ENCODE measurements at places on chromosomes 11 and 22.

- DNase-seq = no peak
Measured at GRCh38 chr11:123202155-123203151, 7.4 kb upstream of the CLMP start.

DNA sequence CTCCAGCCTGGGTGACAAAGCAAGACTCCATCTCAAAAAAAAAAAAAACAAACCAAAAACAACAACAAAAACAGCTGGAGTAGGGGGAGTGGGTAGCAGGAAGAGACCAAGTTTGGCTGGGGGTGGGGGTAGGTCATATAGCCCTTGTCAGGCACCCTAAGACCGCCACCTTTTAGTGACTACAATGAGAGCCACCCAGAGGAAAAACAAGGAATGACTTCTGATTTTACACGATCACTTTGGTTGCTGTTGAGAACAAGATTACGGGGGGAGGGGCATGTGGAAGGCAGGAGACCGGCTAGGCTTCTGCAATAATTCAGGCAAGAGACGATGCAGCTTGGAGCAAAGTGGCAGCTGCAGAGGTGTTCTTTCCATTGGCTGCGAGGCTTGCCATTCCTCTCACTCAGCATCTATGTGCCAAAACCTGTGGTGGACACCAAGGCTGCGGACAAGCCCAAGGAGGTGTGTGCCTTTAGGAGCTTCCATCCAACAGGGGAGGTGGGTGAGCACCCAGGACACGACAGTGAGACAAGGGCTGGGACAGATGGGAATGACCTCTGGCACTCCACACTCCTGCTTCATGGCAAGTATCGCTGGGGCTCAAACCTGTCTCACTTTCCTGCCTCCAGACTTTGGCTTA is 1.7 kb downstream of the RPS19BP1 start:
- peak; percentile 31 for DNase-seq

GRCh38 chr11:76209375-76209972 is 3.2 kb upstream of the WNT11 start:
- no peak for DNase-seq

GRCh38 chr11:11445441-11446185 is 92.6 kb upstream of the CSNK2A3 start:
- no peak for DNase-seq

DNA sequence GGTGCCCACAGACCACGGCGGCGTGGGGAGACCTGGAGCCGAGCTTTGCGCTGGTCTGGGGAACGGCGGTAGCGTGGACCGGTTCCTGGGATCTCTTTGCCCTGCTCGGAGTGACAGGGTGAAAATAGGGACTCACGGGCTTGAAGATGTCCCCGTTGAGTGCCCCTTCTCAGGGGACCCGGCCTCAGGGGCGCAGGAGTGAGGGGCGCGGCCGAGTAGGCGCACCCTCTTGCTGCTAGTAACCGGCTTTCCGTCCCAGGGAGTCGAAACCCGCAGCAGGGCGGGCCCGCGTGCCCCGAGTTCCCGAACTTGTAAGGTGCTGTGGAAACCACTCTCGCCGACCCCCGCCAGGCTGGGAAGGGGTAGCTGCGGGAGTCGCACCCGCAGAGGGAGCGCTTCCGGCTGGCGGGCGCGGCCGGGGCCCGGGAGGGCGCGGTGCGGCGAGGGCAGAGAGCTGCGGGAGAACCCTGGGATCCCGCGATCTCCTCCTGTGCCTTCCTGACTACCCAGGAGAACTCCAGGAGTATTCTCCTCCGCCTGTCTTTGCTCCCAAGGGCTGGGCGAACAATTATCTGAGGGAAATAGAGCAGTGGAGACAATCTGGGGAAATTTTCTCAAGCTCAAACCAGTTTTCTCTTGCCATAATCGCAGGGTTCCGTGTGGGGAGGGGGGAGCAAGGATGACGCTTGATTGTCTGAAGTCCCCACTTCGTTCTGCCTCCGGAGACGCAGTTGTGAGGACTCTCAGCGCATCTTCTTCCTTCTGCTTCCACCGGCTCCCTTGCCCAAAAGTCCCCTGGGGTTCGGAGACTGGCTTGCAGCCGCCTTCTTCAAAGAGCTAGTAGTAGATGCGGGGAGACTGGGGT is 666 bp downstream of the NELL1 start:
- no peak for DNase-seq

- no peak for DNase-seq
Measured at GRCh38 chr22:39174498-39175352, 22.2 kb upstream of the CBX7 start.

DNA sequence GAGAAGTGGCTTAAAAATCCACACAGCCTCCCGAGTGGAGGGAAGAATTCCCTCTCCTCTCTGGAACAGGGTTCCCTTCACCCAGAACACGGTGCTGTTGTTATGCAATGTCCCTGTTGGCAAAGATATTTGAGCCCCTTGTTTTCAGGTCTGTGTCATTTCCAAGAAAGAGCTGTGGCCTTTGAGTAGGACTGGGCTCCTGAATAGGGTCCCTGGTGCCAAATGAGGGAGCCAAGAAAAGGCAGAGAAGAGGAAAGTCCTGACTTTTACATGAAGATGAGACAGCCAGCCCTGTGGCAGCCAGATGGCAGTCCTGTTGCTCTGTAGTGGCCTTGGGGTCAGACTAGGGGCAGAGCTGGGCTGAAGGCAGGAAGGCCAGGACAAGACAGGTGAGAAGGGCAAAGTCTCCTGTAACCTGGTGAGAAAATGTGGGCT is 51.2 kb upstream of the ELF5 start:
- DNase-seq = no peak

- no peak for DNase-seq
Measured at GRCh38 chr11:72741849-72742512, 10.2 kb downstream of the ARAP1 start.

DNA sequence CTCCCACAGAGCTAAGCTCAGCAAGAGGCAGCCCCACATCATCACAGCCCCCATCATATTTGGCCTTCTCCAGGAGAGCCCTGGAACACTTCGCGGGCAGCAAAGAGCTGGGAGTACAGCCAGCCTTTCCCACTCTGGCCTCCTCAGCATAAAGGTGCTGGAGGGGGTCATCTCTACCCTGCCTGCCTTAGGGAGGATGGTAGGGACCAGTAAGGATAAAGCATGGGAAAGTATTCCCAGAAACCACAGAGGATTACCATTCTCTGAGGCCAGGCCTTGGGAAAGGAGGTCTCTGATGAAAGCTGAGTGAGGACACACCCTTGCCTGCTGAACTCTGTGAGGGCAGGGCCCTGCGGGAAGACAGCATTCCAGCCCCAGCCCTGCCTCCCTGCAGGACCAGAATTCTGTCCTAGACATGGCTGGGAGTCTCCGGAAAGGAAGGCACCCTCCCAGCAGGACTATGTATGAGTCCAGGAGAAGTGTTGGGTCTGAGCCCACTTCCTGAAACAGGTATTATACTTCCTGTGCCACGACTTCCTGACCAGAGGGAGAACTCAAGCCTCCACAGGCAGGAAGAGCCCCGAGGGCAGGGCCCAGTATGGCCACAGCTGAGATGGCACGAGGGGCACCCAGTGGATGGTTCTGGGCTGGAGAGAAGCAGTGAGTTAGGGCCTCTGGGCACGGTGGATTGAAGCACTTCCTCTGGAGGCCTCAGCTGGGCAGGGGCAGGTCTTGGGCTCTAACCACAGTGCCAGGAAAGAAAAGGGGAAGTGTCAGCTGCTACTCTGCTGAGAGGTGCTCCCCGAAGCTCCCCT is 12.9 kb upstream of the CASTOR1 start:
- DNase-seq = peak; percentile 54

DNA sequence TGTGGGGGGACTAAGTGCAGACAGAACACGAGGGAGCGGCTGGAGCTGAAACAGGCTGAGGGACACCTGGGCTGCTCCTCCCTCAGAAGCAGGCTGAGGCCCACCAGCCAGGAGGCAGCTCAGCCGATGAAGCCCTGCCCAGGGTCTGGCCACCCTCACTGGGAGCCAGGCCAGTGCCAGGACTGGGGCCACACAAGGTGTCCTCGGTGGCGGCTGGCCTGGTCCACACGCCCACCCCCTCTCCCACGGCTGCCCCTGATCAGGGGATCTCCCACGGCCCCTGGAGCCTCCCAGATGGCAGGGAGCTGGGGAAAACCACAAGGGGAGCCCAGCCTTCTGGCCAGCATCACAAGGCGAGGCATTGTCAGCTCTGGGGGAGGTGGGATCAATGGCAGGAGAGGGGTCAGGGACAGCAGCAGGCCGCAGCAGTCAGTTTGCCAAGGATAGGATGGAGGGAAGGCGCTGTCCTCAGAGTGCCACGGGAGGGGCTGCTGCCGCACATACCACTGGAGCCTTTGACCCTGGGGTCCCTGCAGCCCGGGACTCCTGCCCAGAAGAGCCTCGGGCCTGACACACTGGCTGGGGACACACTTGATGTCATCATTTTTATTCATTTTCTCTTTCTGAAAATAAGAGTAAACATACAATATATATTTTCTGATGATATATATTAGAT is 11.7 kb upstream of the RASL10A start:
- DNase-seq = no peak

DNA sequence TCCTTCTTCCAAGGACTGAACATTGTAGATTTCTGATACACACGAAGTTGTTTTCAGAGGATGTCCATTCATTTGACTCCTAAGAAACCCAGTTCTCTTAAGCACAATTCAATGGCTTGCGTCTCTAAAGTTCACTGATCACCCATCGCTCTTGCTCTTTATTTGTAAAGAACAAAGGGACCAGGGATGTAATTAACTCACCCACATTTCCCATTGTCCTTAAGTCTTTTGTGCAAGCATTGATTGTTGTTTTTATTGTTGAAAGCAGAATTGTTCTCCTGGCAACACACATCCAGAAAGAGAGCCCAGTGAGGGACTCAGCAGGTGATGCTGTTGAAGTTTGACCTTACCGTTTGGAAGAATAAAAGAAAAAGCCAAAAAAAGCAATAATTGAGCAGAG is 59.2 kb downstream of the SPON1 start:
- no peak for DNase-seq

- no peak for DNase-seq
Measured at GRCh38 chr22:41561335-41561734, 525 bp downstream of the CSDC2 start.

DNA sequence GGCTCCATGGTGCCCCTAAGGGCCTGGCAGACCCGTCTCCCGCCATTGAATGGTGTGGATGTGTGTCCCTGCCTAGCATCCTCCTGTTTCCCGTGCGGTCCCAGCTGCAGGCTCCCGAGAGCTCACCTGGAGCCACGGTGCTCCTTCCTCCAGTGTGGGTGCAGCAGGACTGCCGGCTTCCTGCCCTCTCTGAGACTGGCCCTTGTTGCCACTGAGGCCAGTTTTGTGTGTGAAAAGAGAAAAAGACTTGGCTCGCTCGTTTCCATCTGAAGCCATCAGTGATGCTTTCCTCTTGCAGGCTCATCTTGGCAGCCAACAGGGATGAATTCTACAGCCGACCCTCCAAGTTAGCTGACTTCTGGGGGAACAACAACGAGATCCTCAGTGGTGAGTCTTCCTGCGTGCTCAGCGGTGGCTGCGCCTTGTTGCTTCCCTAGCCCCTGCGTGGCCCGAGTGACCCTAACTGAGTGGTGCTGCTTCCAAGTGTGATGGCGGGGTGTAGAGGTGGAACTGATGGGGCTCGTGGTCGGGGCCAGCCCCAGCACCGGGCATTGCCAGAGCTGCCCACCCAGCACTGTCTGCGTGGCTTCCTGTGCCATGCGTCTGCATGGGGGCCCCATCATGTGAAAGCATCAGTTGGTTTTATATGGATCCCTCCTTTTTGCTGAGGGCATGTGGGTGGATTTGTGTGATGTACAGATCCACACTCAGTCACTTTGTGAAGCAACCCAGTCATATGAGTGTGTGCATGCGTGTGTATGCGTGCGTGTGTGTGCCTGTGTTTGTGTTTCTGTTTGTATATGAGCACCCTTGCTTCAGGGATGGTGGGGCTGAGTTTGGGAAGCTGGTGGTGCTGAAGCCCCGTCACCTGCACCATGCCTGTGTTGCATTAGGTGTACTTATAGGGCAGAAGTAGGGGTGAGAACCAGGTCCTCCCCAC is 22.4 kb downstream of the TANGO2 start:
- DNase-seq = no peak

GRCh38 chr11:70931430-70931829 is 320.9 kb downstream of the SHANK2 start:
- DNase-seq = no peak

DNA sequence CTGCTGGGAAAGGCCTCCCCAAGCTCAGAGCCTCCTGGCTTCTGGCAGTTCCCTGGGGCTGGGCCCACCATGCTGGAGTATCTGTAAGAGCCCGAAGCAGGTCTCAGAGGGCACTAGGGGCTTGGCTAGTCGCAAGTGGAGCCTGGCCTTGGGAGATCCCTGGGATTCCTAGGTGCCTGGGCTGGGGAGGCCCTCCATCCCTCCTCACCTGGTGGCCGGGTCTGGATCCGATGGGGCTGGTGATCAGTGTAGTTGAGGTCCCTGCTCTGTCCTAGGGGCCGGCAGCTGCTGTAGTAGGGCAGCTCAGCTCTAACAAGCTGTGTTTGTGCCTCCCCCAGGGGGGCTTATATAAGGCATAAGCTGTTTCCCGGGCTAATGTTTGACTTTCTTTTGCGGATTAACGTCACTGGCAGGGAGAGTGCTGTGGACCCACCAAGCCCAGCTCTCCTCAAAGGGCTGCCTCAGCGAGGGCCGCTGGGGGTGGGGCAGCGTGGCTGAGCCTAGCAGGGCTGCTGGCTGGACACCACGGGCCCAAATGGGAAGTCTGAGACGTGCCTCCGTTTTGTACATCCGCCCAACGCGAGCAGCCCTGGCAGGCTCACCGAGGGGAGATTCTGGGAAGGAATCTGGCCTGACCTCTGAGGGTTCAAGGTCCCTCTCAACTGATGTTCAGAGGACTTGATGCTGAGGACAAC is at the start of gene SLC22A8:
TSS of gene SLC22A8 (minus strand) at position 321 of the 695 bp plus-strand sequence. CDS start 883 bp downstream, outside the sequence.
- DNase-seq = no peak

GRCh38 chr11:119856681-119857485 is 127.9 kb upstream of the NECTIN1 start:
- DNase-seq = no peak

- peak; percentile 88 for DNase-seq
Measured at GRCh38 chr11:2444821-2445745, at the start of gene KCNQ1. KCNQ1 (plus strand) TSS chr11:2445008; CDS start chr11:2445099, 91 bp downstream.

DNA sequence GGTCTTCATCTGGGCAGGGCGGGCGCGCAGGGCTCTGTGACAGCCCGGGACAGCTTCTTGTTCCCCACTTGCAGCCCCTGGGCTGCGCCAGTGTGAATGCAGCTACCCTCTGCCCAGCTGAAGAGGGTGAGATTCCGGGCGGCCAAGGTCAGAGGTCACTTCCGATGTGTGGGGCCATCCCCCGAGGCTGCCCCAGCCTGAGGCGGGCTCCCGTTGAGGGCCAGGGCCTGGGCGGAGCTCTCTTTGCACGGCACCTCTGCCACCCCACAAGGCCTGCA is 23.9 kb downstream of the MOB2 start:
- DNase-seq = no peak

GRCh38 chr11:126355324-126355925 is at the start of gene ST3GAL4:
ST3GAL4 (plus strand) TSS chr11:126355686; CDS start chr11:126406156, 50,470 bp downstream.
- DNase-seq = peak; percentile 73

GRCh38 chr11:24286238-24286637 is 210.6 kb upstream of the LUZP2 start:
- no peak for DNase-seq

DNA sequence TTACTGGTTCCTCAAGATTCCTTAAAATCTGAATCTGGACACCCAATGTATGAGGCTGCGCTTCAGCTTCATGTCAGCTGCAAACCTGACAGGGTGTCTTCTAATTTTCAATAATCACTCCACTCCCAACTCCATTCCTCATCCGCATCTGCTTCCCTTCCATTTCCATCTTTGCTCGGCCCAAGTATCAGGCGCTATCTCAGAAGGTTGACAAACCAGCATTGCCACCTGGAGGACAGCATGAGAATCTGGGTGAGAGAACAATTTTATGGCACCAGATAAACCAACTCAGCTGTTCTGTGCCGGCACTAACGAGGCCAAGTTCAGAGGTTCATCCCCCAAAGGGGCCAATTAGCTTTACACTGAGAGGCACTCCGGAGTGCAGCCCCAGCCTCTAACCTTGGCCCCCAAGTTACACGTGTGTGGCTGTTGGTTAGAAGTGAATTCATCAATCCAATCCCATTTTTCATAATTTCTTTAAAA is 79.1 kb upstream of the LMO2 start:
- DNase-seq = peak; percentile 67

All from germinal center (tissue), 1 donor.